ENCODE measurements at places on chromosomes 3 and 15.

DNA sequence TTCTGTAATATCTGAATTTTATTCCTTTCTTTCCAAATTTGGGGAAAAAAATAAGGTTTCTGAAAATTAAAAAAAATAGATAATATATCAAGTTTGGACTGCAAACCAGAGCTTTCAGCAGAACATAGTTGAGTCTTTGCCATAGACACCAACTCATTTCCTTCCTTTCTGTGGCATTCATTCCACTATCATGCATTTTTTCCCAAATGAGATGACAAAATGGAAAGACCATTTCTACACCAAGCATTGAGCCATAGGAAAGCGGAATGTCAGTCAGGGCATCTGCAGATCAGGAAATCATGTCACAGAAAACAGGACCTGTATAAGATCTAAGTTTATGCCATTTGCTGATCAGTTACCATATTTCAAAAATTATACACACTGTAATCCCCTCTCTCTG is 333.3 kb upstream of the THBS1 start:
- no peak for DNase-seq

DNA sequence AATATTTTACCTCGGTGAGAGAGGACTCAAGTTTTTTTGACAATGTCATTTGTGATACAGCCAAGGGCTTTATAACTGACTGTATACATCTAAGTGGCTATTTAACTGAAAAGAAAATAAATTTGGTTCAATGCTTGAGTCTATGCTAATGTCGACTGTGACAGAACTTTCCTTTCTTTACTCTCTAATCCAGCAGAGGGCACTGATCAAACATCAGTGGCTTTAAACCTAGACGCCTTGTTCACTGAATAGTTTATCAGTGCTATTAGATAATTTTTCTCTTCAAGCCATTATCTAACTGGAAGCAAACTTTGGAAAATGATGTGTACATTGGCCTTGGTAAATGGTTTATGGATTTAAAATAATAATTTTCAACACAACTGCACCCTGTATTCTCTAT is 285.1 kb downstream of the CHL1 start:
- DNase-seq: no peak

DNA sequence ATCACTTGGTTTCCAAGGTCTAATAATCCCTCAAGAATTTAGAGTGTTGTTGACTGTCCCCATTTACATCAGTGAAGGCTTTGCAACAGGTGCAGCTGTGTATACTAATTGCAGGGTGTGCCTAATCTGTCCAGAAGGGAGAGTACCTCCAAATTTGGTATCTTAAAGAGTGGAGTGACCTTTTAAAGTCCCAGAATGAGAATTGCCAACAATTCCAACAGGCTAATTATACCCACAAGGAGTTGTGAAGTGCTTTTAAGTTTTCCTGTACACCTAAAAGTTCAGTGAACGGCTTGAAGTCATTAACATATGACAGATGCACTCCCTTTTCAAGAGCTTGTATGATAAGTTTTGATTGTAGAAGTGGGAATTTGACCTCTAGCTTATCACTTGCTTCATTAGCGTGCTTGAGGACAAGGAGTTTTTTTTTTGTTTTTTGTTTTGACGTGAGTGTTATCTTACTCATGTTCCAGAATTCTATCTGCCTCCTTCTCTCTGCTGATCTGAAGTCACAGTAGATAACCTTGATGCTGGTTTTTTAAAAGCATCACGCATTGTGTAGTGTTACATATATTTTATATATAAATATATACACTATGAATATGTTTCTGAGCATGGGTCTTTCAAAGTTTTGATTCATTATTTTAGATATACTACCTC is 26.3 kb downstream of the CDIN1 start:
- DNase-seq: no peak

- DNase-seq: peak; percentile 22
Measured at GRCh38 chr3:195565716-195566115, 18.0 kb downstream of the APOD start.

DNA sequence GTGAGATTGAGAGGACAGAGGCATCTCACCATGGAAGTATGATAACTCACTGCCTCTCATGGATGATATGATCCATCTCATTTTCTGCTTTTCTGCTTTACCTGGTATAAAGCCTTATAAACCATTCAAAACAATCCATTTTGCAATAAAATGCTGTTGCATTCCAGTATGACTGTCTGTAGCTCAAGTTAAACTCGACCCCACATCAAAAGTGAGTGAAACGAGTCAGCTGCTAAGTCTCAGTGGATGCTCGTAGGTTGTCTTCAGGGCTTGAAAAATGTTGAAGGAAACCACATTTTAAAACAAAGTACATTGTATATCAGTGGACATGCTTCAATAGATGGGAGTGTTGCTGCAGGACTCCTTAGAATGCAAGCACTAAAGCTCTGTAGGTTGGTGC is 839.0 kb downstream of the TUSC7 start:
- DNase-seq: no peak

GRCh38 chr3:62436785-62437184 is 63.4 kb upstream of the FEZF2 start:
- DNase-seq: no peak

- no peak for DNase-seq
Measured at GRCh38 chr3:149519912-149520311, 45.4 kb downstream of the TM4SF4 start.

GRCh38 chr15:42919308-42919707 is 1.3 kb downstream of the TTBK2 start:
- no peak for DNase-seq

DNA sequence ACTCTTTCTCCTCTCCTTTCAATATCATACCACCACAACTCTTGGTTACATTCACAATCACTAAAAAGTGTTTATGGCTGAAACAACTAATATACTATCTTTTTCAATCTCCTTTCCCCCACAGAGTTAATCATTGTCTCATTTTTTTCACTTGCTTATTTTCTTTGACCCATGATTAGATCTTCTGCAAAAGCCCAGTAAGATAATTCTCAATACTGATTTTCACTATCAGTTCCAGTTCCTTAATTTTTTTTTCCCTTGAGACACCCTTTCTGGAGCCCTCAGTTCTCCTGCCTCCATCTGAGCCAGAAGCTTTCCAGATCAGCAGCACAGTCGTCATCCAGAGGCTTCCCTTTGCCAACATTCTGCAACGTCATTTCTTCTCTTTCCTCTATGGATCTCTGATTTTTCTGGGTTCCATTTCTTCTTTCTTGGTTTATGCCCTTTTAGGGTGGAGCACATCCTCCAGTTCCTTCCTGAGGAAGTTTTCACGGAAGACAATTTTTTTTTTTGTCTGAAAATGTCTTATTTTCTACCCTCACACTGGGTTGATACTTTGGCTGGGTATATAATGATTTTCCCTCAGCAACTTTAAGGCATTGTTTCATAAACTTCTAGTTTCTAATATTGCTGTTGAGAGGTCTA is 88.7 kb upstream of the C15orf39 start:
- DNase-seq: no peak

- DNase-seq: no peak
Measured at GRCh38 chr15:79209690-79210089, 72.8 kb upstream of the ANKRD34C start.

DNA sequence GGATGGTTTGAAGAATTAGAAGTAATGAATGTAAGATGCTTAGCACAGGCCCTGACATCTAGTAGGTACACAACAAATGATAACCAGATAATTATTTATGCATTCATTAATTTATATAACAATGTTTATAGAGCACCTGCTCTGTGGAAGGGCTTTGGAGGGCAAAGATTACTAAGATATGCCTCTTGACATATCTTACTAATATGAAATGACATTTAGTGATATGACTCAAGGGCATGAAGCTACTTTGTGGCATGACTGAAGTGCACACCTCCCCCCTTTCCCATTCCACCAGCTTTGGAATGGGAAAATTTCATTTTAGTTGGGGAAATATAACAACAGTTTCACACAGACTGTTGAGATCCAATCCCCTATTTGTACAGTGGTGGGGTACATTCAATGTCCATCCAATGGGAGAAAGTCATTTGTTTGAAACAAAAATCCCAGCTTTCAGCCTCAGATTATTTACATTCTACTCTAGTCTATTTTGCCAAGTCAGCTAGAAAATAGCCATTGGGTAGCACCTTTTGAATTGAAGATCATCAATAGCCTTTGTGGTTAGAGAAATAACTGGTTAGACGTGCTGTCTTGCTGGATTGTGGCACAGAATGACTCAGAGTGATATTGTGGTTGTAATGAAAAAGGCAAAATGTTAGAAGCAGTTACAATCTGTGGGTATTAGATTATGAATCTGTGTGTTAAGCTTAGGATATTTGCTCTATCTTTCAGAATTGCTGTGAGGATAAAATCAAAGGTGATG is 72.9 kb downstream of the MOBP start:
- DNase-seq: no peak

- peak; percentile 22 for DNase-seq
Measured at GRCh38 chr3:78857494-78858111, 910.2 kb downstream of the ROBO1 start.

GRCh38 chr3:195735036-195735695 is 14.4 kb downstream of the MUC20 start:
- no peak for DNase-seq

DNA sequence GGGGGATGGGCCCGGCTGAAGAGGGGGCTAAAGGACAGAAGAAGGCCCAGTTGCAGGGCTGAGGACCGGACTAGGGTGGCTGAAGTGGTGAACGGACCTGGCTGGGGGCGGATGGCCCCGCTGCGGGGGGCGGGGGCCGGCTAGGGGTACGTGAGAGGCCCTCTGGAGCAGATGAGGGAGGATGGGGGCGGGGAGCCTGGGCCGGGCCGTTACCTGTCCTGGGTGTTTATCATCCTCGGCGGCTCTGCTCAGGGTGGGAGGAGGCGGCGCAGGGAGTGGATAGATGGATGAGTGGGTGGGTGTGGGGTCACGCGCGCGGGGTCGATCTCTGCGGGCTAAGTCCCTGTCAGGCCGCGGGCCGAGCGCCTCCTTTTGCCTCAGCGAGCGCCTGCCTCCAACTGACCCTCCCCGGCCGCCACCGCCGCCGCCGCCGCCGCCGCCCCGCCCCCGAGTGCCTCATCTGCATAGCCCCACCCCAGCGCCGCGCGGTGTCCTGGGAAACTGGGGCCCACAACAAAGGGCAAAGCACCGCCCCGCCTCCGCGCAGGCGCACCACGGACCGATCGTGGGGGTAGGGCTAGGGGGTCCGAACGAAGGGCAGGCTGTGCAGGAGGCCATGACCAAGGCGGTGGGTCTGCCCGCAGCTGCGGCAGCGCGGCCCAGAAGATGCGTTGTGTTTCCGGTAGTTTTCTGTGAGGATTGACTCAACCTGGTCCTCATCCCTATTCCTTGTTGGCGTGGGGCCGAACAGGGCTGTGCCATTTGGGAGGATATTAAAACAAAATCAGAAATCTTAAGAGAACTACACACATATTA is 72.4 kb downstream of the RBPMS2 start:
- peak; percentile 93 for DNase-seq

- DNase-seq: no peak
Measured at GRCh38 chr15:80978685-80979329, 10.8 kb downstream of the MESD start.

DNA sequence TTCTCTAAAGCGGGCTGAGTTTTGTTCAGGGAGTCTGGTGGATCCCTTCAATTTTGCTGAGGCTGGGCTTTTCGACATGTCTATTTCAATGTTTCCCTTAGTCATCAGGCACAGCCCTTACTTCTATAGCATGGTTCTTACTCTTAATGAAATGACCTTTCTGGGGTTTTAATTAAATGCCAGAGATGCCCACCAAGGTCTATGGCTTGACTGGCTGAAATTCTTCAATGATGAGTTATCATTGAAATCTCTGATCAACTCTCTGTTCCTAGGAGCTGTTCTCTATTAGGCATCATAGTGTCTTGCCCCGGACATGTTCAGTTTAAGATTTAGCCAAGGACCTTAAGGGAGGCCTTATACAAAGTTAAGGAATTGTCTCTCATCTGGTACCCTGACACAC is 33.4 kb upstream of the KBTBD12 start:
- no peak for DNase-seq

GRCh38 chr15:83210619-83211018 is 3.0 kb upstream of the HDGFL3 start:
- no peak for DNase-seq

GRCh38 chr3:116000311-116000710 is 377.0 kb downstream of the GAP43 start:
- no peak for DNase-seq

GRCh38 chr3:36417237-36417636 is 36.9 kb downstream of the STAC start:
- no peak for DNase-seq

DNA sequence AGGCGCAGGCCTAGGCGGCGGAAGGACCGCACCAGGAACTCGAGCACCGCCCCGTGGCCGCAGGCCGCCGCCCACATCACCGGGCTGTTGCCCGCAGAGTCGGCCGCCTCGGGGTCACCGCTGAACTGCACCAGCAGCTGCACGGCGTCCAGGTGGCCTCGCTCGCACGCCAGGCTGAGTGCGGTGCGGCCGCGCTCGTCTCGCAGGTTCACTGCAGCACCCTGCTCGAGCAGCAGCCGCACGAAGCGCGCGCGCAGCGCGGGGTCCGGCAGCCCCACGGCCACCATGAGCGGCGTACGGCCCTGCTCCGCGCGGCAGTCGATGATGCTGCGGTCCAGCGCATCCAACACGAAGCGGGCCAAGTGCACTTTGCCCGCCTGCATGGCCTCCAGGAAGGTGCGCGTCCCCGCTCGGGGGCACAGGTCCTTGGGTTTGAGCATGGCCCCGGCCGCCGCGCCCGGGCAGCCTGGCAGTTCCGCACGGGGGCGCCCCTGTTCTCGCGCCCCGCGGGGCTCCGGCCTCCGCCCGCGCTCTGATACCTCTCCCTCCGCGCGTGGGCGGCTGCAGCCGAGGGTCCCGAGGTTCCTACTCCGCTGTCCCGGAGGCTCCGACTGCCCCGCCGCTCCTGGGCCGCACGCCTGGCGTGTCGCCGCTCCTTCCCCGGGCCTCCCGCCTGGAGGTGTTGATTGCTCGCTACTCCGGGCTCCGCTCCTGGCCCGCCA is 556 bp downstream of the ANKRD63 start:
- DNase-seq: peak; percentile 50

- DNase-seq: no peak
Measured at GRCh38 chr3:180278583-180279188, 241.9 kb upstream of the PEX5L start.

DNA sequence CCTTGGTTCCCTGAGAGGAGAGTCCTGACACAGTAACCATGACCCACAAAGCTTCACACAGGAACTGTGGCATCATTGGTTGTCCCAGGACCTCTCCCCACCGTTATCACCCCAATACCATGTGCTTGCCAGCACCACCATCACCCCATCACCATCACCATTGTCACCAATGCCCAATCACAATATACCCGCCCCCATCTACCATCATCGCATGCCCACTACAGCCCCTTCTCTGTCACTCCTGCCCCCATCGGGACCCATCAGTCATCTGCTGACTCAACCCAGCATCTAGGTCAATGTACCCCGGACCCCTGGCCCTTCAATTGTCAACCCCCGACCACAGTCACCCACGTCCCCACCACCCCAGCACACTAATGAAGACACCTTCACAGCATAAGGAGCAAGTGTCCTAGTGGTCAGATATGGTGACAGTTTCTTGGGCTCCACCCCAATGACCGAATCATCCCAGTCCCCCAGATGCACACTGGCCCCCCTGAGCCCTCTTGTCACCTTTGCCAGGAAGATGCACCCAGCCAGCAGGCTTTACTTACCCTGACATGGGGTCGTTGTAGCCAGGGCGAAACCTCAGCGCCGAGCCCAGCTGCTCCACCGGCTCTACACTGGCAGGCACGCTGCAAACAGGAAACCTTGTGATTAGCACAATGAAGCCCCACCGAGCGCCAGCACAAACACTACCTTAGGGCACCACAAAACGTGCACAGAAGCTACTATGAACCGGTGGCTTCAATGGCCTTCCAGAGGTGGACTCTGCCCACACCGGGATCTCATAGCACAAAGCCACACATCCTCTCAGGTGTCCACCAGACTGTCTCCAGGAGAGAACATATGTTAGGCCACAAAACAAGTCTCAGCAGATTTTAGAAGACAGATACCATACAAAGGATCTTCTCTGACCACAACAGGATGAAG is 25.1 kb downstream of the SHISA5 start:
- DNase-seq: peak; percentile 3

All from HEK293T (cell line).